Hematopoietic multipotent progenitor cell treated with erythropoietin and hydrocortisone succinate and interleukin-3 and kit ligand, for 6 days (in vitro differentiated cells): ENCODE measurements at places on chromosomes 11 and 22.

DNA sequence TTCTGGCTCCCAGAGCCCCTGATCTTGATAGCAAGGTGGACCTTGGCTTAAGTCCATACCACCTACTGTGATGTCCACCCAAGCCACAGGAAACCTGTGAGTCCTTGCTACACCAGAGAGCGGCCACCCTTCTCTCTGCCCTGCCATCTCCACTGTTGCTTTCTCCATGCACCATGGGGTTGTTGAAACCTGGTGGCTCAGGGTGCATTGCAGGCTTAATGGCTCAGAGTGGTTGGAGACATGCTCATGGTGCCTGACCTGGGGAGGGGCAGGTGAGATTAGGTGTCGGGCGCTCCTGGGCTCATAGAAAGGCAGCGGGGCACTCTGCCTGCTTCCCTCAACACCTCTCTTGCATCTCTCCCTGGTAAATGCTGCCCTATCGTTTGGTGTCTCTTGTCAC is 25.0 kb upstream of the CACNG2 start:
- peak; percentile 0 for DNase-seq

DNA sequence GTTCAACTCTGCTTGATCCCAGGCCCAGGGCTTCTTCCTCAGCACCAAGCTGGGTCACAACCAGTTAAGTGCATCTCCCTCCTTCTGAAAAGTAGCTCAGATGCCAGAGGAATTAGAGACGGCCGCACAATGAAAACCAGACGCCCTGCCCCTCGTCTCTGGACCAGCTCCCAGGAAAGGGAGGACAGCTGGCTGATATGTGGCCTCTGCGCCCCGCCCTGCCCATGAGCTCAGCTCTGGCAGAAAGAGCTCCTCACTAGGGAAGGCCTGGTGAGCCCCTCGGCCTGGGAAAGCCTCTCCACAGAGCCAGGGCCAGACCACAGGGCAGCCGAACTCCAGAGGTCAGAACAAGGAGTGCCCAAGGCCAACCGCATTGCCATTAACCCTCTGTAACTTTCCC is 18.1 kb upstream of the SCGB1A1 start:
- peak; percentile 71 for DNase-seq

DNA sequence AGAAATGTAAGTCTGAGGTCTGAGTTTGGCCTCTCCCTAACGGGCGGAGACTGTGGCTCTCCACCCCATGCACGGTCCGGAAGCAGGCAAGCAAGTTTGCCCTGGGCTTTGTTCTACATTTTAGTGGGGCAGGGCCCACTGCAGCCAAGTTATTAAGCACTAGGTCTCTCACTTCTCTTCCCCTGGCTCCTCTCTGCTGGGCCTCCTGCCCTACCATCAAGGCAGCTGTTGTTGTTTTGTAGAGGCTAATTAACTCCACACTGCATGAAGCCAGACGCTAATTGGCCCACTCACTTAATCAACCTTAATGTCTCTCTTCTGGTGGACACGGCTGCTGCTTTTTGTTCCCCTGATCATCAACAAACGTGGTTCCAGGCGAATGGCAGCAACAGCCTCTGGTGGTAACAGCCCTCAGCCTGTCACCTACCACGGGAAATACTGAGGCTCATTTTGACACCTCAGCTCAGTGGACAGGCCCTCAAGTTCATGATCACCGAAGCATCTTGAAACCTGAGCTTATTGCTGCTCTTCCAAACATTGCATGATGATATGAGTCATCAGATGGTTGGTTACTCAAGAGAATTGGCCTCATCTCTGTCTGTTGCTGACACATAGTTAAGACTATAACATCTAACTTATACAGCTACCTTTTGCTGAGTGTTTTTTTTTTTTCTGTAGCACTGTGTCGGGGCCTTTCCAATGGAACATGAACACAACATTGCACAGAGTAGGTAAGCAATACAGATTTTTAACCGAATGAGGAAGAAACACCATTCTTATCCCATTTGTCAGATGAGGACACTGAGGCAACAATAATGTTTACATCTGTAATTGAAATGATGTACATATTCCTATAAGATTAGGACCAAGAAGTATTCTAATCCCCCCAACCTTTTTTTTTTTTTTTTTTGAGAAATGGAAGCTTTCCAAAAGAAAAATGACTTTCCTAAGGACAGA is 20.8 kb upstream of the LMO2 start:
- DNase-seq: peak; percentile 85

- peak; percentile 70 for DNase-seq
Observed at GRCh38 chr11:3855808-3856491, 486 bp downstream of the STIM1 start.

GRCh38 chr11:72036687-72037086 is 38.0 kb downstream of the IL18BP start:
- no peak for DNase-seq

- DNase-seq: no peak
Observed at GRCh38 chr11:121706884-121707420, 254.2 kb upstream of the SORL1-AS1 start.

- no peak for DNase-seq
Observed at GRCh38 chr11:76692956-76693355, 22.4 kb upstream of the LRRC32 start.

DNA sequence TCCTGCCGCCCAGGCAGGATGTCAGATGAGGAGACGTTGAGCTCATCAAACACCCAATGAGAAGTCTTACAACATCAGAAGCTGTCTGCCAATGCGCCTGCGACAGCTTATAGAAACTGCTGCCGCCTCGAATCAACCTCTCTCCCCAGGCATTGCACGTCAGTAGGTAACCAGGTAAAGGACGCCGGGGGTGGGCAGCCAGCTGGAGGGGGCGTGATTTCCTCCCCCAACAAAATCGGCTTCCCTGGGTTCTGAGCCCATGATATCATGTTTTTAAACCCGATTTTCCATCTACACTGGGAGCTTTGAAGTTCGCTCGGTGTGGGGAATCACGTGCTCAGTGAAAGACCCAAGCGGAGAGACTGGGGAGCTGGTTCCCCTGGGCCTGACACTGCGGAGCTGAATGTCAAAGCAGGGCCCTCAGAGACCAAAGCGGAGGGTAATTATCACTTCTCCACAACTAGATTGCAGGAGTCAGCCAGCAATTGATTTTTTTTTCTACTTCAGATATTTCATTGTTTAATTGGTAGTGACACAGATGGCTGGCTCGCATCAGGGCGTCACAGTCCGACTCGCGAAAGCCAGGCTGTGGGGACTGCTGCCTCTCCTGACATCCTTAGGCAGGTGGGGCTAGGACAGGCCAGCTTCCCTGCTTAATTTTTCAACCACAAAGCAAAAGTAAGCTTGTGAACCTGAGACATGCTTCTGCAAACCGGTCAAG is 15.4 kb downstream of the FAM83F start:
- no peak for DNase-seq

DNA sequence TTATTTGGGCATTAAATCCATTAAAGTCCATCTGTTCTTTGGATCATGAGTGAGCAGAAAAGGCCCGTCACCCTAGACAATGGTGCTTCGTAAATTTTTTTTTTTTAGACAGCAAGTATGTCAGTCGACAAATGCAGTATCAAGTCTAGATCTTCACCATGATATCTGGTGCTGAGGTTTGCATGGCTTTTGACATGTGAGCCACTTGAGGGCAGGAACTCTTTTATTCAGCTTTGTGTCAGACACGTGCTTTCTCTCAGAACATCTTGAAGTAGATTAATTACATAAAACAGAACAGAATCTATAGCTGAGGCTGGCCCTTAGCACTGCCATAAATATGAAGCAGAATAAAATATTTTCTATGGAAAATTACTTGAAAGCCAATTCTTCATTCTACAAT is 62.9 kb upstream of the CARD18 start:
- DNase-seq: no peak

DNA sequence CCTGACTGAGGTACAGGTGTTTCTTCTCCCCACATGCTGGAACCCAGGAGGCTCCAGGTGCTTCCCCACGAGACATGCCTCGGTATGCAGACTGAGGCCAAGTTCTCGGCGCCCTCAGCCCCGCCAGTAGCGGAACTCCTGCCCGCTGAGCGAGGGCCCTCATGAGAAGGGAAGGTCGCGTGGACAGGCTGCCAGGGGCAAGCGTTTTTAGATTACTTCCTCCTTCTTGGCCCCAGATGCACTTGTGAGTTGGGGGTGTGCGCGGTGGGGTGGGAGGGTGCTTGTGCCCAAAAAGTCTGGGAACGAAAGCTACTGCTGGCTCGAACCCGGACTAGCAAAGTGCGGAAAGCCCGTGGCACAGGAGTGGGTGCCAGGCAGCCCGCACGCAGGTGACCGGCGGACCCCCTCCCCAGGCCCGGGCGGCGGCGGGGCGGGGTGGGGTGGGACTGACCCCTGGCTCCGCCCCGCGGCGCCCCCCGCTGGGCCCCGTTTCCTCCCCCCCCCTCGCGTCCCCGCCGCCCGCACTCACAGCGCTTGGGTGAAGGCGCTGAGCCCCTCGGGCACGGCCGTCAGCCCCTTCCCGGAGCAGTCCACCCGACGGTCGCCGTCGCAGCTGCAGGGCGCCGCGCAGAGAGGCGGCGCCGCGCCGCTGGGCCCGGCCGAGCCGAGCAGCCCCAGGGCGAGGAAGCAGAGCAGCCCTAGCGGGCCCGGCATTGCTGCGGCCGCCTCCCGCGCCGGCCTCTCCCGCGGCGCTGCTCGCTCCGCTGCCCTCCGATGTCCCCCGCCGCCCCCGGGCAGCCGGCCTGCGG is 797 bp downstream of the LGR4 start:
- DNase-seq: peak; percentile 53

- peak; percentile 73 for DNase-seq
Observed at GRCh38 chr22:27107824-27108223, 450.4 kb downstream of the MIAT start.
